ENCODE measurements at places on chromosomes 11 and 22.

DNA sequence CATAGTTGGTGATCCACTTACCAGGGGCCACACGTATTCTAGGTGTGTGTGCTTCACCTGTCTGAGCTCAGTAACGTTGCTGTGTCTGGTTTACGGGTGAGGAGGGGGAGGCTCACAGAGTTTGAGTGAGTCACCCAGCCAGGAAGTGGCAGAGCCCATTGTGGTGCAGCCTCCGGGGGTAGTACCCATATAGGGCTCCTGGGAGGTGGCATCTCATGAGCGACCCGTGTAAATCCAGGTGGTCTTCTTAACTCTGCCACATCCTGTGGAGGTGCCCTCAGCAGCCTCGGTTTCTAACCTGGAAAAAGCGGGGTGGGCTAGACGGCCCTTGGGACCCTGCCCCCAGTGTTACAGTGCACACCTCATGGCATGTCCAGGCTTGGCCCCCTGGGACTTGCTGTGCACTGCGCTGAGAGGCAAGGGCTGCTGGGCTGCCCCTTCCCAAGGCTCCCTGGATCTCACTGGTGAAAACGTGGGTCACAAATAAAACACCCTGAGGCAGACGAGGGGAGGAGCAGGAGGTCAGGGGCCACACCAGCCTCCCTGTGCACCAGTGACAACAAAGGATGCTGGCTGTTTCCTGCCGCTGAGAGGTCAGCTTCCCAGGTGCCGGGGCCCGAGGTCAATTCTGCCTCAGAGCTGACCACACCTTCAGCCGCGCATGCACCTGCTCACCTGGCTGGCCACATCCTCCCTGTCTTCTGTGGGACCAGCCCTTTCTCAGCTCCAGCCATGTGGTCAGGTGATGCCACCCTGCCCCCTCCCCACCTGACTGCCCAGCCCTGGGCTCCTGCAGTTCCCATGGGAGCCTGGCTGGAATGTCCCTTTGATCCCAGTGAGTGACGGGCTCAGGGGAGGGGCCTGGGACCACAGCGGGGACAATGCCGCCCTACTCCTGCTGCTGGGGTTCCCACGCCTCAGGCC is 305.1 kb downstream of the CTTN start:
- no peak for DNase-seq

GRCh38 chr22:48980918-48981317 is 846.8 kb downstream of the BRD1 start:
- no peak for DNase-seq

DNA sequence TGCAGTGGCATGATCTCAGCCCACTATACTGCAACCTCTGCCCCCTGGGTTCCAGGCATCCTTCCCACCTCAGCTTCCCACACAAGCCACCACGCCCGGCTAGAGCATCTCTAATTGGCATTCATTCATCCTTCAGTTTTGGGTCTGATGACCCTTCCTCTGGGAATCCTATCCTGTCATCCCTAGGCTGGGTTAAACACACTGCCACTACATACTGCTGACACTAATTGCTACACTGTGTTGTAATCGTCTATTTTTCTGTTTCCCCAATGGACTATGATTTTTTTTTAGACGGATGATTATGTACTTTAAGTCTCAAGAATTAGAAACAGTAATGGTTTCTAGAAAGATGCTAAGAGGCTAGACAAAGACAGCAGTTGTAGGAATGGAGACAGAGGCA is 62.8 kb downstream of the DEUP1 start:
- no peak for DNase-seq

DNA sequence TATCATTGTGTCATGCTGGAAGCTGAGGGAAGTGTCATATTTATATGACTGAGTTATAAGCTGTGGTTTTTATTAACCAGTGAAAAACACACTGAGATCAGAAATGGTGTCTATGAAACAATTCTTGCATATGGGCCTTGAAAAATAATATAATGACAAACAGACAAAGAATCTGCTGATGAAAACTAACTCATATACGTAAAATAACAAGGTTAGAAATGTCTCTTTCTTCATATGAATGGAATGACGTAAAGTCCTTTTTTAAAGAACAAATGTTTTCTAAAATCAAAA is 48.8 kb upstream of the PHF21B start:
- no peak for DNase-seq

DNA sequence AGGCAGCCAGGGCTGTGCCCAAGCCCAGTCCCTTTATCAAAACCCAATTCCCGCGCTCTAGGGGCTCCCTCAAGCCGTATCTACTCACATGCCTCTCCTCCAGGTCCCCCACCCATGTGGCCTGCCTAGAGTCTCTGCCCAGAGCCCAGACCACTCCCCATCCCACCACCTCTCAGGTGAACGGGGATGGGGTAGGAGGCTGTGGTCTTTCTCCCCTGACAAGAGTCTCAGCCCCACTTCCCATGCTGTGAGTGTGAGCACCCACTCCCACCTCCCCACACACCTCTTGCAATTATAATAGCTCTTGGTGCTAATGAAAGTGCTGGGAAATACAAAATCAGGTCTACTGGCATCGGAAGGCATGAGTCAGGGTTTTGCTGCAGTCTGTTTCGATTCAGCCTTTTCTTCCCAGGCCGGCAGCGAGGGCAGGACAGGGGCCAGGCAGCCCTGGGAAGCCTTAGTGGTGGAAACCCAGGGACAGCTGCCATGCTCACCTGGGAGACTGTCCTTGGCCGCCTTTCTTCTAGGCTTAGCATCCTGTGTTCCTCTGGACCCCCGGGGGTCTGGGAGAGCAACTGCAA is 16.7 kb upstream of the TMPRSS4 start:
- no peak for DNase-seq

GRCh38 chr11:2701230-2701629 is 1.4 kb upstream of the KCNQ1OT1 start:
- no peak for DNase-seq

GRCh38 chr22:47051441-47052071 is 289.1 kb downstream of the TBC1D22A start:
- no peak for DNase-seq

DNA sequence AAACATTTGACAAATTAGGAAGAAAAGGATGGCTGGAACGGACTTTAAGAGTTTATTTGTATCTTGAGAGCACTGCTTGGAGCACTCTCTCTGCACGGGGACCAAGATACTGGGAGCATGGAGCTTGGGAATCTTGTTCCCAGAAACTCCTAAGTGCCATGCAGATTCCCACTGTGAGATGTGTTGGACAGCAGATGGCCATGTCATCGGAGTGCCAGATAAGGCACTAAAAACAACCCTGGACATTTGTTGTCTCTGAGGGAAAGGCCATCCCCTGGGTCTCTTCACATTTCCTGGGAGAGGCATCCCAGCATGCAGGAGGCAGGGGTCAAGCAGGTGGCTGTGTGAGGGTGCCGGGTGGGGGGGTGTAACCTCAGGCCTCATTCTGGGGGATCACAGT is 2.9 kb downstream of the KIRREL3 start:
- no peak for DNase-seq

- DNase-seq: no peak
Observed at GRCh38 chr22:43474161-43475101, 62.6 kb downstream of the MPPED1 start.

DNA sequence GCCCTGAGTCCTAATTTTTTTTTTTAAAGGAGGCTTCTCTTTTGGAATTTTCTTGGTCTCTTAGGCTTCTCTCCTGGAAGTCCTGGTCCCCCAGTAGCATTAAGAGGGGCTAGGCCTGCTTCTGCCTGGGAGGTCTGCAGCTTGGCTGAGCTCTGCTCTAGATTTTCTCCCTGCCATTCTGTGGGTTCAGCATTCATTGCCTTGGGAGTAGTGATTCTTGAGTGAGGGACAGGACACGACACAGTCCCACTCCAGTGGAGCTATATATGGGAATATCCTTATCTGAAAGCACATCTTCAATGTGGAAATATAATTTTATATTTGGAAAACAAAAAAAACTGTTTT is 3.7 kb downstream of the IGSF22 start:
- DNase-seq: no peak

- no peak for DNase-seq
Observed at GRCh38 chr11:28250192-28250591, 142.0 kb downstream of the METTL15 start.

GRCh38 chr11:118290923-118291322 is 13.6 kb upstream of the CD3E start:
- DNase-seq: peak; percentile 61

DNA sequence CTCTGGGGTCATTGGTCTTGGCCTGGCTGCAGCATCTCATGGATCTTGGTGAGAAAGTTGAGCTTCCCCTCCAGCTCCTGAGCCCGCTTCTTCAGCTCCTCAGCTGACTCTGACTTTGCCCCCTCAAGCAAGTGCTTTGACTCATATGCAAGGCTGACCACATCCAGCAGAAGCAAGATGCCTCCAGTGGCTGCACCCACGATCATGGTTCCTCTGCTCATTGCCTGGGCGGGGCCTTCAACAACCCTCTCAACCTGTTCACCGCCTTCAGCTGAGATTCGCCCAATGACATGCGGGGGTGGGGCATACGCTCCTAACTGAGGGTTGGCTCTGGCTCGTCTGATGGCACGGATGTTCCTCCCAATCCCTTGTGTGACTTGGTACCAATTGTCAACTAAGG is 11.9 kb downstream of the APOL2 start:
- no peak for DNase-seq

- no peak for DNase-seq
Observed at GRCh38 chr11:45021692-45022141, 71.0 kb upstream of the TP53I11 start.

- DNase-seq: no peak
Observed at GRCh38 chr11:109425554-109425953, 3.6 kb downstream of the C11orf87 start.

DNA sequence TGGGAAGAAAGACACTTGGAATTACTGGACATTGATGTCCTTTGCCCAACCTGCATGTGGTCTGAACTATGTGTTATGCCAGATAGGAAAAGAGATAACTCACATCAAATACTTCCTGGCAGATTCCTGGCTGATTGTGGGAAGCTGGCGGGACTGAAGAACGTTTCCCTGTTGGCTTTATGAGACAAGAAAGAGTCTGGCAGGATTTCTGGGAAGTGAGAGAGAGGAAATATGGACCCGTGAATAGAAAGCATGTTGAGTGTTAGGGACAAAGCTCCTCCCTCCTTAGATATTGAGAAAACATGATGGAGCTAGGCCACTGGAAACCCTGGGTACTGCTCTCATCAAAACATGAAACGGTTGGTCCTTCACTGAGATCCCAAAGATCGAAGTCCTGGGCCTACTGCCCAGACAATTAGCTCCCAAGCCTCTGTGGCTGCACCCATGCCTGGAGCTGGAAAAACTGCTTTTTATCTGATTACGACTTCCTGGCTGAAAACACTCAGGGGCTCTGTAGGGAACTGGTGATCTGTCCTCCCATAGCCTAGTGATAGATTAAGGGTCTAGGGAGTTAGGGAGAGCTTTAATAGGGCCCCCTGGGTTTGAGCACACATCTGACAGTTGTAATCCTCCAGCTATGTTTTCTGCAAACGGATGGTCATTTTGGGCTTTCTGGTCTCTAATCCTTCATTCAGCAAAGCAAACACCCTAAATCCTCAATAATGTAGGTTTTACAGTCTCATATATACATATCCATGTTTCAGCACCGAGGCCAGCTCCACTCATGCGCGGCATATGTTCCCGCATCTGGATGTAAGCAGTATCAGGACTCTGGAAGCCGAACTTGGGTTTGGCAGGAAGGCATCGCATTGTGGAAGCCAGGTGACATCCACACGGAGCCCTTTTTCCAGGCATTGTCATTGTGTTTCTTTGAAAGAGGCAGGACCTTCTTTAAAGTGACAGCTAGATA is 6.1 kb upstream of the B3GAT1 start:
- DNase-seq: no peak

DNA sequence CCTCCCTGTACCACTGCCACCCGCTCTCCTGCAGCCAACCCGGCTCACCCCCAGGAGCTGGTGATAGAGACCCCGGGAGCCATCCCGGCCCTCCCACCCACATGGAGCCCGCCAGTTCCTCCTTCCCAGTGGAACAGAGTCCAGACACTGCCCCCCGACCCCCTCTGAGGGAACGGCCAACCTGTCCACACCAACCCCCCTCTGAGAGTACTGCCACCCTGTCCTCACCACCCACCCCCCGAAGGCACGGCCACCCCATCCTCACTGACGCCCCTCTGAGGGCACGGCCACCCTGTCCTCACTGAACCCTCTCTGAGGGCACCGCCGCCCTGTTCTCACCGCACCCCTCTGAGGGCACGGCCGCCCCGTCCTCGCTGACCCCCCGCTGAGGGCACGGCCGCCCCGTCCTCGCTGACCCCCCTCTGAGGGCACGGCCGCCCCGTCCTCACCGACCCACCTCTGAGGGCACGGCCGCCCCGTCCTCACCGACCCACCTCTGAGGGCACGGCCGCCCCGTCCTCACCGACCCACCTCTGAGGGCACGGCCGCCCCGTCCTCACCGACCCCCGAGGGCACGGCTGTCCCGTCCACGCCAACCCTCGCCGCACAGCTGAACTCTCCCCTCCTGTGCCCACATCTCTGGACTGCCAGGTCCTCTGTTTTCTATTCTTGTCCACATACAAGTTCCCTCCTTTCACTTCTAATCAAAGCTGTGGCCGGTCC is 18.0 kb downstream of the TOLLIP start:
- DNase-seq: no peak

- no peak for DNase-seq
Observed at GRCh38 chr11:129023968-129024676, 81.5 kb upstream of the TP53AIP1 start.

DNA sequence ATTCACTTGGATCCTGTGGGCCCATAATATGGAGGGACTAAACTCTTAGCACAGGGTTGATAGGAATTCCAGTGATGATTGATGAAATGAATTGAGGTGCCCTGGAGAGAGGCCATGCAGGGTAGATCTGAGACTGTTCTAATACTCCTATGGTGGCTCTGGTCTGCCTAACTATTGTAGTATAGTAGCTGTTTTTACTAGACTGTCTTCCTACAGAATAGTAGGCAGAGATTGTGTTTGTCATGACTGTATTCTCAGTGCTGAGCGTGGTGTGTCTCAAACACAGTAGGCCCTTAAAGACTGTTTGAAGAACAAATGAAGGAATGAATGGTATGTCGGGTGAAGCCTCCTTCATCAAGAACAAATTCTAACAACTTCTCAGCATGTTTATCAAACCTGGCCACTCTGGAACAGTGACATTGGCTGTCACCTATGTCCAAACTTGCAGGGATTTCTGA is 107.0 kb upstream of the SESN3 start:
- DNase-seq: no peak

DNA sequence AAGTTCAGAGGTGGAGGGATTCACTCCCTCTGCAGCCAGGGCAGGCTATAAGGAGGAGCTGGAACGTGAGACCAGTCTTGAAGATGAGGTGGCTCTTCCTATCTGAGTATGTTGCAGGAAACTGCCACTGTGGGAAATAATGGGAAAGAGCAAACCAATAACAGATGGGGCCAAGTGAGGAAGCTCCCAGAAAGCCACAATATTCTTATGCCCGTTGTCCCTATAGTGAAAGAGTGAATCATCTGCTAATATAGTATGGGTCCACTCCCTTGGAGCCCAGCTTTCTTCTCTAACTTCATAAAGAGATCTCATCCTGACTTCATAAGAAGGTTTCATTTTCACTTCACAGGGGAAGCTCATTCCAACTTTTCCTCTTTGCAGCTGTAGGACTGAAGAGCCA is 206.4 kb downstream of the BLID start:
- no peak for DNase-seq

- no peak for DNase-seq
Observed at GRCh38 chr11:110077831-110078325, 15.3 kb upstream of the ZC3H12C start.
